ENCODE measurements at places on chromosomes 4 and X.

DNA sequence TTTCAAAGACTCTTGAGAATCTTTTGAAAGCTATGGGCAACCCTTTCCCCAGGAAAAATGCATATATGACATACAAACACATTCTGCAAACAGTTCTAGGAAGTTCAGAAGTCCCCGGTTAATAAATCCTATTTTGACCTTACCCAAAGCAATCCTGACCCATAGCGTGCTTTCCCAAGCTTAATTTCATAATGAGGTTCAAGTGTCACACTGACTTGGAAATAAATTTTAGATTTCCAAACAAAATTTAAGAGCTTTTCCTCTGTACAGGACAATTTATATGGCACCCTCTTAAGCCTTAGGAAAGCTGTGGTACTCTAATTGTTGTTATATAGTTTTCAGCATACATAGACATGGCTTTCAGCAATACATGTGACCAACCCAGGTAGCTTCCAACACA, 11.3 kb downstream of the MID2 start:
- DNase-seq = no peak
- H3K4me3 ChIP-seq = no peak overlapping the region
- no peaks in the 10 kb centered on the region for H3K36me3 ChIP-seq
- H3K27me3 ChIP-seq = peaks cover 2% of the 10 kb centered on the region
- H3K27ac ChIP-seq = no peak overlapping the region
- H3K4me1 ChIP-seq = no peaks in the 10 kb centered on the region

GRCh38 chr4:75940692-75941253, at the start of gene NAAA:
NAAA (minus strand) TSS chr4:75941013; CDS start chr4:75940949, 64 bp downstream.
- H3K27me3 ChIP-seq = no peaks in the 10 kb centered on the region
- peak within 1 kb of the TSS; percentile 22 for H3K27ac ChIP-seq
- peak; percentile 71 for DNase-seq
- H3K4me1 ChIP-seq = peaks cover 24% of the 10 kb centered on the region
- H3K4me3 ChIP-seq = peak within 1 kb of the TSS; percentile 59

DNA sequence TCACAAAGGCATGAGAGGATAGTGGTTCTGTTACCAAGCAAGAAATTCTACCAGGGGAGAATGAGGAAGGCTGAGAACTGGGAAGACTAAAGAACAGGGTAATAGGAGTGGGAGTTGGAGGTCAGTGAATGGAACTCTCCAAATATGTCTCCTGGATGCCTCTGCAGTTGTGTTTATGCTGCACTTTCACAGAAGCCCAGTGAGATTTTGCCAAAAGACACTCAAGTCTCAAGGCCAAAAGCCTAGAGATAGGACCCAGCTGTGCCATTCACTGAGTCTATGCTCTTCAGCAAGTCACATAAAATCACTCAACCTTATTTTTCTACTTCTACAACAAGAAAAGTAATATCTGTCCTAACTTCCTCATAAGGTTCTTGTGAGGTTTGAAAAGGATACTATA, 285.4 kb downstream of the UNC5C start:
- H3K4me1 ChIP-seq = no peaks in the 10 kb centered on the region
- no peaks in the 10 kb centered on the region for H3K36me3 ChIP-seq

GRCh38 chrX:97481228-97481627, 597.5 kb downstream of the RPA4 start:
- DNase-seq = no peak
- H3K27me3 ChIP-seq = no peaks in the 10 kb centered on the region
- no peaks in the 10 kb centered on the region for H3K36me3 ChIP-seq
- H3K4me3 ChIP-seq = no peak overlapping the region

- DNase-seq = no peak
- no peaks in the 10 kb centered on the region for H3K4me1 ChIP-seq
- H3K27ac ChIP-seq = no peak overlapping the region
Measured at GRCh38 chrX:9902656-9903055, 64.5 kb upstream of the CLDN34 start.

- no peak for DNase-seq
- H3K4me1 ChIP-seq = no peaks in the 10 kb centered on the region
- H3K27ac ChIP-seq = no peak overlapping the region
- H3K4me3 ChIP-seq = no peak overlapping the region
- no peaks in the 10 kb centered on the region for H3K36me3 ChIP-seq
Measured at GRCh38 chrX:26845056-26845455, 618.1 kb downstream of the PPP4R3C start.

GRCh38 chr4:132691026-132691425, 458.1 kb upstream of the PCDH10 start:
- no peaks in the 10 kb centered on the region for H3K36me3 ChIP-seq
- H3K27ac ChIP-seq = no peak overlapping the region
- no peaks in the 10 kb centered on the region for H3K27me3 ChIP-seq
- no peak for DNase-seq
- no peaks in the 10 kb centered on the region for H3K4me1 ChIP-seq

- no peaks in the 10 kb centered on the region for H3K27me3 ChIP-seq
- no peak overlapping the region for H3K27ac ChIP-seq
- peaks cover 4% of the 10 kb centered on the region for H3K4me1 ChIP-seq
- no peak for DNase-seq
- H3K36me3 ChIP-seq = no peaks in the 10 kb centered on the region
Measured at GRCh38 chr4:184804621-184805020, 21.1 kb downstream of the ACSL1 start.

GRCh38 chrX:28787206-28787605, 200.0 kb downstream of the IL1RAPL1 start:
- H3K27ac ChIP-seq = no peak overlapping the region
- no peaks in the 10 kb centered on the region for H3K4me1 ChIP-seq
- H3K27me3 ChIP-seq = no peaks in the 10 kb centered on the region
- H3K4me3 ChIP-seq = no peak overlapping the region

DNA sequence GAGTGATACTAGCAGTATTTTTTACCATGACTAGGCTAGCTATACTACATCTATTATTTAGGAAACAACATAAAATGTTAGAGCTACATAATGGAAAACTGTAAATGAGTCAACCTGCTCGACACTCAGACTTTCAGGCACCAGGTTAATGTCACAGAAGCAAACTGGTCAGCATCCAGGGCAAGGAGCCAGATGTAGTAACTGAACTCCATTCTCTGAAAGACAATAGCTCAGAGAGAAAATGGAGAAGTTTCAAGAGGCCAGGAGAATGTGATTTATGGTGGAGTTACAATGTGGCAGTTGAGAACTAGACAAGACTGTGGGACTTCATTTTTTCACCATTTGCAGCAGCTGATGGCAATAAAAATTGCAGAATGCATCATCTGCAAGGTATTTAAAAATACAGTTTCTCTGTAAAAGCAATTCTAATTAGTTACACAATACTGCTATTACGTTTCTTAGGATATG, 342.7 kb upstream of the PABPC4L start:
- H3K27me3 ChIP-seq = no peaks in the 10 kb centered on the region
- no peak overlapping the region for H3K27ac ChIP-seq
- no peak overlapping the region for H3K4me3 ChIP-seq
- no peaks in the 10 kb centered on the region for H3K4me1 ChIP-seq
- H3K36me3 ChIP-seq = no peaks in the 10 kb centered on the region

DNA sequence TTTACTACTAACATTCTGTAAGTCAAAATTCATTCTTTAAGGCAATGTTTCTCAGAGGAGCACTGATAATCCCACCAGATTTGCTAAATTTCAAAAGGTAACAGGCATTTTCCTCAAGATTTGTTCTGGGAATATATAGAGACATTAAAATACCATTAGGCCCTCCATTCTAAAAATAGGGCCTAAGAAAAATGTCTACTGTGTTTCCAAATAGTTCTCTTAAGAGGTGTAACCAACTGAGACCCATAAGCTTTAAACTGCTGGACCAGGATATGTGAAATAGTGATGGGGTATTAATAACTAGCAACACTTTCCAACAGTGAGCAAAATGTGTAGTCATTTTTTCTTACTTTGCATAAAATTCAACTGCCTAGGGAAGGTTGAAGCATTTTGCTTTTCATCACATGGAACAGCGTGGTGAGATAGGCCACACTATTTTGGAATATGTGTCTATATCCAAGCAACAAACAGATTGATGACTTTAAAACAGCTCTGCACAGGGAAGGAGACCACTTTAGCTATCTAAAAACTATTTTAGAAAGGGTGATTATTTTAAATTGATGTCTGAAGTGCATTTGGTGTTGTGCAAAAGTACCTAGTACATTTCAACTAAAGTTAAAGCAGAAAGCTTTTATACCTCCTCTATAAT, 89.9 kb downstream of the CORIN start:
- H3K36me3 ChIP-seq = no peaks in the 10 kb centered on the region
- no peak overlapping the region for H3K4me3 ChIP-seq
- no peak for DNase-seq
- no peak overlapping the region for H3K27ac ChIP-seq
- H3K4me1 ChIP-seq = no peaks in the 10 kb centered on the region

GRCh38 chrX:38571058-38571457, 9.7 kb downstream of the TSPAN7 start:
- no peak overlapping the region for H3K27ac ChIP-seq
- no peaks in the 10 kb centered on the region for H3K36me3 ChIP-seq
- H3K4me1 ChIP-seq = no peaks in the 10 kb centered on the region
- H3K27me3 ChIP-seq = no peaks in the 10 kb centered on the region

DNA sequence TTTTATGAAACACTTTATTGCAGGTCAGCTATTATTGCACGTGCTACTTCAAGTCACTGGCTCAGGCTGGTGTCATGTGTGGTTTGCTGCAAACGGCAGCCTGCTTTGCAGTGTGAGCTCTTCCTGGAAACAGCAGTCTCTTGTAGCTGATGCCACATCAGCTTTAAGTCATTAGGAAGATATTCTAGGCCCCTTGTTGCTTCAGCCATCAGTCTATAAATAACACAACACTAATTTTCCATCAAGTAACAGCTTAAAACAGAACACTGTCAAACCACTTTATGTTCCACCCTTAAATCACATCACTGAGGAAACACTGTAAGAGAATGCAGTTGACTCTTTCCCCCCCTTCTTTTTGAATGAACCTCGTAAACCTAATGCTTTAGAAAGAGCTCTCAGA, 93.8 kb downstream of the GATB start:
- no peak overlapping the region for H3K27ac ChIP-seq
- H3K4me3 ChIP-seq = no peak overlapping the region

- H3K36me3 ChIP-seq = no peaks in the 10 kb centered on the region
- peaks cover 12% of the 10 kb centered on the region for H3K27me3 ChIP-seq
- H3K4me1 ChIP-seq = no peaks in the 10 kb centered on the region
- DNase-seq = peak; percentile 17
- no peak overlapping the region for H3K27ac ChIP-seq
Measured at GRCh38 chr4:22515145-22515887, 550 bp downstream of the ADGRA3 start.

Measured in K562 (cell line).